ENCODE measurements at places on chromosomes 3 and 15. TPM values are rescaled to one million over a fixed set of nuclear protein-coding genes. Genes with fewer than 3 reads are reported as not detected.

DNA sequence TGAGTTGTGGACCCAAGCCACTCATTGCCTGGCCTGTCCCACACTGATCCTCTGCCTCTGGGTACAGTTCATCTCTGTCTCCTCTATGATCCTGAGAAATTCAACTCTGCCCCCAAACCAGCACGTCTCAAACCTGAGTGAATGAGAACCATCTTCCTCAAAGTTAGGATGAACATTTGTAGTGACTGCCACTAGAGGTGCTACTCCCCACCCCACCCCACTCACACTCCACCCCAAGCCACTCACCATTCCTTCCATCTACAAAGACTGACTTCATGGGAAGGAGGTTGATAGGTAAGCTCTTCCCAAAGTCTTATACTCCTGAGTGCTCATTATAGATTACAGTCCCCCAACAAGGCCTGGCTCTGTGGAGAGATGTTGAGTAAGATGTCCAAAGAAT is 43.8 kb downstream of the NEK10 start:
- DNase-seq, result no peak

- no peak for DNase-seq
Measured at GRCh38 chr15:61830536-61831330, 229.5 kb downstream of the VPS13C start.

DNA sequence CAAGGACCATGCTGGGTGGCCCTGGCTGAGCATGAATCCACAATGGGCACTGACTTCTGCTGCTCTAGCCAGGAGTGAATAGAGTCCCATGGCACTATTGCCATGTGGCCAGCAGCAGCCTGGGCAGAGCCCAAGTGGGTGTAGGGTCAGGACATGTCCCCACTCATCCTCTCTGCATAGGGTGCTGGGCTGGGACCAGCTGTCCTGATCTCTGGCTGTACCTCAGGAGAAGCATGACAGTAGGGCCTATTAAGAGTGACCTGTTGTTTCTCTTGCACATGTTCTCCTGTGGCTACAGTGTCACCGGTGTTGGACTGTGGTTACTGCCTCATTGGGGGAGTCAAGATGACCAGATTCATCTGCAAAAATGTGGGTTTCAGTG is 46.9 kb downstream of the DLEC1 start:
- no peak for DNase-seq

- DNase-seq, result peak; percentile 16
Measured at GRCh38 chr3:193564012-193564411, 9.3 kb upstream of the ATP13A4 start.

DNA sequence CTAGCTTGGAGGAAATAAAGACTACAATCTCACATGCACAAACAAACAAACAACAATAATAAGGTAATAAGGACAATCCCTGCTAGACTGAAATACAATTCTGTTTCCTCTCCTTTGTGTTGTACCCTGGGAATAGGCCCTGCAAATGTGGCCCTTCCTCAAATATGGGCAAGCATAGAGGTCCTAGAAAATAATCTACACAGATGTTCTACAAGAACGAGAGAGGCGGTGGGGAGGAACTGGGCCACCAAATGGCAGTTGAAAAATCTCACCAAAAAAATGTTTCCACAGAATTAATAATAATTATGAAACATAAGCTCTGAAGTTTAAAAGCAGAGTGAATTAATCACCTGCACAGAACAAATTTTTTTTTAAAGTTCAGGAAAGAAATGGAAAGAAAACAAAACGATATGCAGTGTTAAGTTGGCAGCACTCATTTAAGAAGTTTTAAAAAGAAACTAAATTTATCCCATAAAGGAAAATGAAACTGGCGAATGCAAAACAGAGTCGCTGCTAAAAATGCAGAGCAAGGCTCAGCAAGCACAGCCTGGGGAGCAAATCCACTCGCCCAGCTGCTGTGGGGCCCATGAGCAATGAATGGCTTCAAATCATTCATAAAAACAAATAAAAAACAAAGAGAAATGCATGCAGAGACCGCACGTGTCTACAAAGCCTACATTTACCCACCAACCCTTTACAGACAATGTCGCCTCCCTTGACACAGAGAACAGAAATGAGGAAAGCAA is 475.4 kb downstream of the OCA2 start:
- DNase-seq, result no peak

DNA sequence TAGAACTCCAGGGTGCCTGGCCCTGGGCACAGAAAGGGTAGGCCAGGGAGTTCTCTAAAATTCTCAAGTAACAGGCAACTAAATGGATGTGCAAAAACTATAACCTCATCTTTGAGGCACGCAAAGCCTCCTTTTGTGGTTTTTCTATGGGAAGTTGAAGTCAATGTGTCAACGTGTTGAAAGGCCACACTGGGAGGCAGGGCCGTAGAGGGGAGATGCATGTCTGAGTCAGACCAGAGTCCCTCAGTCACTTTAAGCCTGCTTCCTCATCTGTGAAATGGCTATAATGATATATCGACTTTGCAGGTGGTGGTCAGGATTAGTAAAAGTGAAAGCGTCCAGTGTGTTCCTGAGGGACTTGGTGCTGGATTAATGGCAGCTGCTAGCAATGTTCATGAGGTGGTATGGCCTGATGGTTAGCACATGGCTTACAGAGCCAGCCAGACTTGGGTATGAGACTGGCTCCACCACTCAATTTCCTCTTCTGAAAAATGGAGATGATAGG is 17.0 kb downstream of the TGM5 start:
- DNase-seq, result no peak

DNA sequence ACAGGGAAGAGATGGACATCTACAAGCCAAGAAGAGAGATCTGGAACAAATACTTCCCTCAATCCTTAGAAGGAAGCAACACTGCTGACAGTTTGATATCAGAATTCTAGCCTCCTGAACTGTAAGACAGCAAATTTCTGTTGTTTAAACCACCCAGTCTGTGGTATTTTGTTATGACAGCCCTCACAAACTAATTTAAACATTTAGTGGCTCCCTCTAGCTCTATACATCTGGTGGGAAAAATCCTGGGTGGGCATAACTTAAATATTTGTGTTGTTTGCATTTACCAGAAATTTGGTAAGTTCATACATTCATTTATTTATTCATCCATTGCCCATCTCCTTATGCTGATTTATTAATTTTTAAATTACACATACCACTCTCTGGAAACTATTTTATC is 62.5 kb upstream of the GSK3B start:
- DNase-seq, result no peak

GRCh38 chr3:149393345-149394160 is 16.1 kb upstream of the TM4SF1 start:
- peak; percentile 94 for DNase-seq

- no peak for DNase-seq
Measured at GRCh38 chr3:188007897-188008296, 146.1 kb upstream of the LPP start.

GRCh38 chr3:187025656-187026316 is 95.5 kb downstream of the ST6GAL1 start:
- DNase-seq, result no peak

- DNase-seq, result no peak
Measured at GRCh38 chr3:133249490-133249889, 150.4 kb upstream of the BFSP2 start.

GRCh38 chr3:160245261-160245800 is 20.1 kb downstream of the C3orf80 start:
- no peak for DNase-seq

GRCh38 chr3:128293930-128294329 is 140.6 kb downstream of the EEFSEC start:
- no peak for DNase-seq

Gene C3orf70
- 2.6 TPM for total RNA-seq

Gene FSIP1
- 0.85 TPM for total RNA-seq

Gene HCLS1
- 19.4 TPM for total RNA-seq
